Naive B cell (primary cell): ENCODE measurements at places on chromosomes 3 and 15. TPM values are rescaled to one million over a fixed set of nuclear protein-coding genes. Genes with fewer than 3 reads are reported as not detected.

The CLRN1 gene
- not detected for polyA plus RNA-seq

The SLC15A2 gene
- polyA plus RNA-seq = 2.7 TPM

The APOD gene
- polyA plus RNA-seq = 2.1 TPM

The GOLGA8F gene
- polyA plus RNA-seq = not detected

The CNTN4 gene
- not detected for polyA plus RNA-seq

The GRK7 gene
- polyA plus RNA-seq = not detected

The HCN4 gene
- polyA plus RNA-seq = not detected

The CCR8 gene
- polyA plus RNA-seq = not detected

- peak; percentile 75 for DNase-seq
- no peaks in the 10 kb centered on the region for H3K36me3 ChIP-seq
- peaks cover 75% of the 10 kb centered on the region for H3K4me1 ChIP-seq
Observed at GRCh38 chr3:16897254-16897926, 12.6 kb downstream of the PLCL2 start.

DNA sequence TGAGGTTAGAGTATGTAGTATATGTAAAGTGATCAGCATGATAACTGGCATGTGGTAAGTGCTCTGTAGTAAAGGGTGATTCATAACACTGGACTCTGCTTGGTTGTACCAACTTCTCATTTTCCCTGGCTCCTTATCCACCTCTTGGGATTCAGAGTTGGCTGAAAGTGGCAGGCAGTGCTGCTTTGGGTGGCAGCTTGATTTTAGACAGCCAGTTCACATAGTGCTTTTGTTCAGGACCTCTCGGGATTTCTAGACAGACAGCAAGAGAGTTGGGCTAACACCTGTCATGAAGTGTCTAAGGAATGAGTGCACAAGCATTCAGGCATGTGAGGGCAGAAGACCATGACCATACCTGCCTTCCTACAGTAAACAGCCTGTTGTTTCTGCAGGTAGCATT lies 69.0 kb downstream of the RBM6 start:
- no peak overlapping the region for H3K27ac ChIP-seq
- H3K36me3 ChIP-seq = no peaks in the 10 kb centered on the region
- no peak overlapping the region for H3K4me3 ChIP-seq
- H3K4me1 ChIP-seq = peaks cover 4% of the 10 kb centered on the region

- no peak overlapping the region for H3K4me3 ChIP-seq
- H3K27me3 ChIP-seq = peaks cover 99% of the 10 kb centered on the region
- H3K36me3 ChIP-seq = peaks cover 50% of the 10 kb centered on the region
- DNase-seq = no peak
Observed at GRCh38 chr3:13706886-13707285, 158.0 kb downstream of the FBLN2 start.

- H3K36me3 ChIP-seq = no peaks in the 10 kb centered on the region
- H3K4me1 ChIP-seq = peaks cover 8% of the 10 kb centered on the region
- H3K27ac ChIP-seq = no peak overlapping the region
- no peak overlapping the region for H3K4me3 ChIP-seq
- DNase-seq = no peak
Observed at GRCh38 chr15:77747175-77748077, 114.7 kb upstream of the LINGO1 start.

DNA sequence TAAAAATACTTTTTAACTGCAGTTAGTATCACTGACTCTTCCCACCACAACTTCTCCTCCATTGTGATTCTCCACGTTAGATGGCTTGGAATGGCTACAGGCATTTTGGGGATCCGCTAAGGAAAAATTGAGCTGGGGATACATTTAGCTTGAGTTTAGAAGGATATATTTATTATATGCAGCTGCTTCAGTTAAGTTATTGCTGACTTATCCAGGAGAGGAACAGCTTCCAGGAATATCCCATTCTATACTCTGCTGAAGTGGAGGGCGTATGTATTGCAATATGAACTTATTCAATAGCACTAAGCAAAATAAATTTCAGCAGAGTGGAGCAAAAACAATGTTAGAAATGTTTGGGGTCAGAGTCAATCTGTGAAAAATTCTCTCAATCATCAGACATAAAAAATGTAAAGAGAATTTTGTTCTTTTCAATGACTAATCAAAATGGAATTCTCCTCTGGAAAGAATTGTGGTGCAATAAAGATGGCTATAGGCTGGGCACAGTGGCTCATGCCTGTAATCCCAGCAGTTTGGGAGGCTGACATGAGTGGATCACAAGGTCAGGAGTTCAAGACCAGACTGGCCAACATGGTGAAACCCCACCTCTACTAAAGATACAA lies 84.7 kb downstream of the NCEH1 start:
- no peaks in the 10 kb centered on the region for H3K27me3 ChIP-seq
- H3K4me1 ChIP-seq = no peaks in the 10 kb centered on the region
- H3K4me3 ChIP-seq = no peak overlapping the region
- no peak for DNase-seq

DNA sequence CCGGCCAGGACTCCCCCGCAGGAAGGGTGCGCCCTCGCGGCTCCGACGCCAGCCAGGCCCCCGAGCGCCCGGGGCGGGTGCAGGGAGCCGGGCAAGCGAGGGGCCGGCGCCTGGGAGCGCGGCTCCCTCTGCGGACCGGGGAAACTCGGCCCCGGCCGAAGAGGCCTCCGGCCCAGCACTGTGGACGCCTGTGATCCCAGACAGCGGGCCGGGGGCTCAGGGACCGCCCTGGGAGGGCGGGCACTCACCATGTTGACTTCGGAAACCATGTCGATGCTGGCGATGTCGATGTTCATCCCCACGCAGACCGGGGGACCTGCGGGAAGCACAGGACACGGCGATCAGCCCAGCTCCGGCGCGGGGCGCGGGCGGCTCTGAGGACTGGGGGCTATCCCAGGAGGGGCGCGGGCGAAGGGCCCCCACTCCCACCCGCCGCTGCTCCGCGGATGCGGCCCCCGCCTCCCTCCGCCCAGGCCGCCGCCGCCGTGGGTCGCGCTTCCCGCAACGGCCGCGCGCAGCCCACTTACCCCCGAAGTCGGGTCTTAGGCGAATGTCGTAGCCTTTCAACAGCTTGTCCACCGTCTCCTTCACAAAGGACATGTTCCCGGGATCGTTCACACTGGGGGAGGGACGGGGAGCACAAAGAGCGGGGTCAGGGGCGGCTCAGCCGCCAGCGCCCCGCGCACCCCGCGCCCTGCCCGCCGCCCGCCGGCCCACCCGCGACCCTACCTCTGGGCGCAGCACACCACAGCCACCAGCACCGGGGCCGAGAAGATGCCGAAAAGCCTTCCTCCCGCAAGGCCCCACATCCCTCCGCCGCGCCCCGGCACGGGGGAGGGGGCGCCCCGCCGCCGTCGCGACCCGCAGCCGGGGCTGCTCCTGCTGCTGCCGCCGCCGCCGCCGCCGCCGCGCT lies at the start of gene GABRB3:
GABRB3 (minus strand) TSS at position 913 of the 913 bp plus-strand sequence.
- H3K27ac ChIP-seq = no peak within 1 kb of the TSS
- H3K4me3 ChIP-seq = no peak within 1 kb of the TSS
- H3K27me3 ChIP-seq = peaks cover 42% of the 10 kb centered on the region
- DNase-seq = no peak
- peaks cover 7% of the 10 kb centered on the region for H3K36me3 ChIP-seq

DNA sequence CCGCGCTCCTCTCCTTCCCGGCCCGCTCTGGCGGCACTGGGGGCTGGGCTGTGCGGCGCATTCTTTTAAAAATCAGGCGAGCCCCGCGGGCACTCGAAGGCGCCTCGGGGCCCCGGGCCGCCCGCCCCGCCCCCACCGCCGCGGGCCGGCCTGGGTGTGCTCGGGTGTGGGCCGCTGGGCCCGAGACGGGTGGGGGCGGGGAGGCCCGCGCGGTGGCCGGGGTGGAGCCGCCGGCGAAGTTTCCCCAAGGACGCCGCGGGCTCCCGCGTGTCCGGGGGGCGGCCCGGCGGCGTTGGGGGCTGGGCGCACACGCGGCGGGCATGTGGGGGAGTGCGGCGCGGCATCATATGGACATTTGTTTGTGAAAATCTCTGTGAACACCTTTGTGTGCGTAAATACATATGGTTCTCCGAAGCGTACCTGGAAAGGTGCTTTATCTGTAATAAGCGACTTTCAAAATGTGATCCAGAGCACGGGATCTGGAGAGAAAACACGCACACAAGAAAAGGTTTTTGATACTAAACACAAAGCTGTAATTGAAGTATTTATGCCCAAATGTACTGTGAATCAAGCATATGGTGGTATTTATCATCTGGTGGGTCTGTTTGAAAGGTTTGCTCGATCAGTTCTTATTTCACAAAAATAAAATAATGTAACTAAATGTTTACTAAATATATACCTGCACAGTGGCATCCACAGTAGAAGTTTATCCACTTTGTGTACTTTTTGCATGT lies 612 bp upstream of the TBL1XR1 start:
- no peak for DNase-seq
- H3K36me3 ChIP-seq = no peaks in the 10 kb centered on the region
- peaks cover 52% of the 10 kb centered on the region for H3K4me1 ChIP-seq

DNA sequence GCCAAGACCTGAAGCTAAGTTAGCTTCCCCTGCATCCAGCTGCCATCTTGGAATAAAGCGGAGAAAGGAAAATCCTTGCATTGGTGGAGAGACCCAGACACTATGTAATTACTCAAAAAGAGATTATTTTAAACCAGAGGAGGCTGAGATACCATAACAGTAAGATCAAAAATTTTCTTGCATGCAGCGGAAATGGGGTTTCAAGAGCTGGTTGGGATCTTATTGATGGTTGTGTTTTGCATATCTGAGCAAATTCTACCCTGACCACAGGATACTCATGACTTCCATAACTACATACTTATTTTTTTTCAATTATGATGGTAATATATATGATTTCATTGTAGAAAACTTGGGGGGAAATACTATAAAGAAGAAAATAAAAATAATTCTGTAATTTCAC lies 17.5 kb downstream of the TMEM158 start:
- H3K27me3 ChIP-seq = peaks cover 38% of the 10 kb centered on the region
- H3K4me1 ChIP-seq = peaks cover 5% of the 10 kb centered on the region
- no peak overlapping the region for H3K27ac ChIP-seq
- H3K36me3 ChIP-seq = no peaks in the 10 kb centered on the region
- DNase-seq = no peak

- peaks cover 28% of the 10 kb centered on the region for H3K4me1 ChIP-seq
- H3K27me3 ChIP-seq = no peaks in the 10 kb centered on the region
- H3K27ac ChIP-seq = no peak overlapping the region
- no peak overlapping the region for H3K4me3 ChIP-seq
Observed at GRCh38 chr3:39183211-39184080, 8.9 kb downstream of the XIRP1 start.

- H3K27ac ChIP-seq = no peak overlapping the region
- peaks cover 8% of the 10 kb centered on the region for H3K4me1 ChIP-seq
- no peak for DNase-seq
- no peaks in the 10 kb centered on the region for H3K36me3 ChIP-seq
- H3K27me3 ChIP-seq = no peaks in the 10 kb centered on the region
Observed at GRCh38 chr3:30508339-30508738, 98.1 kb upstream of the TGFBR2 start.

- no peak overlapping the region for H3K4me3 ChIP-seq
Observed at GRCh38 chr3:74423867-74424266, 190.6 kb downstream of the CNTN3 start.

DNA sequence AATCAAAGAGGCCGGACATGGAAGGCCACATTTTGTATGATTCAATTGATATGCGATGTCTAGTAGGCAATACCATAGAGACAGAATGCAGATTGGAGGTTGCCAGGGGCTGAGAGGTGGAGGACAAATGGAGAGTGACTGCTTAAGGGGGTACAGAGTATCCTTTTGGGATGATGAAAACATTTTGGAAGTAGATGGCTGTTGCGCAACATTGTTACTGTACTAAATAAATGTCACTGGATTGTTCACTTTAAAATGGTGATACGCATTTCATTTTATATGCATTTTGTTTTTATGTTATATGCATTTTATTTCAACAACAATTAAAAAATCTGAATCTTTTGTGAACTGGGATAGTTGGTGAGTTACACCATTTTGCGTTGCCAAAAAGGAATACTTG lies 99.7 kb upstream of the AGBL1 start:
- H3K36me3 ChIP-seq = no peaks in the 10 kb centered on the region
- H3K4me3 ChIP-seq = no peak overlapping the region
- no peak overlapping the region for H3K27ac ChIP-seq
- no peaks in the 10 kb centered on the region for H3K4me1 ChIP-seq
- peaks cover 20% of the 10 kb centered on the region for H3K27me3 ChIP-seq
- DNase-seq = no peak

DNA sequence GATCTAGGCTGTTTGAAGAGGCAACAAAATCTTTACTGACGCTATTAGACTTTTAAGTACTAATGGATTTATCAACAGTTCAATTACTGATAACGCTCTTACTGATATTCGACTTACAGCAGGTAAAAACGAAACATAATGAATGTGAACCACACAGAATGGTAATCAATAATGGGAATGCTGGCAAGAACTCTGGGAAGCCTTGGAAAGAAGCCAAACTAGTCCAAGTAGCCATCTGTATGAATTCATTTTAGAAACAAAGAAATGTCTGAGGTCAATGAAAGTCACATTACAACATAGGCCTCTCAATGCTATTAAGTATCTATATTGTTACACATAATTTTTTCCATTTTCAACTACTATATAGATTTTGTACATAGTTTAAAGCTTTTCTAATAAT lies 130.0 kb downstream of the DMXL2 start:
- no peaks in the 10 kb centered on the region for H3K4me1 ChIP-seq
- H3K36me3 ChIP-seq = no peaks in the 10 kb centered on the region
- DNase-seq = no peak
- H3K4me3 ChIP-seq = no peak overlapping the region

- H3K36me3 ChIP-seq = peaks cover 3% of the 10 kb centered on the region
- H3K27ac ChIP-seq = no peak overlapping the region
- H3K4me3 ChIP-seq = no peak overlapping the region
- no peaks in the 10 kb centered on the region for H3K4me1 ChIP-seq
Observed at GRCh38 chr15:38102972-38103371, 149.7 kb upstream of the SPRED1 start.

DNA sequence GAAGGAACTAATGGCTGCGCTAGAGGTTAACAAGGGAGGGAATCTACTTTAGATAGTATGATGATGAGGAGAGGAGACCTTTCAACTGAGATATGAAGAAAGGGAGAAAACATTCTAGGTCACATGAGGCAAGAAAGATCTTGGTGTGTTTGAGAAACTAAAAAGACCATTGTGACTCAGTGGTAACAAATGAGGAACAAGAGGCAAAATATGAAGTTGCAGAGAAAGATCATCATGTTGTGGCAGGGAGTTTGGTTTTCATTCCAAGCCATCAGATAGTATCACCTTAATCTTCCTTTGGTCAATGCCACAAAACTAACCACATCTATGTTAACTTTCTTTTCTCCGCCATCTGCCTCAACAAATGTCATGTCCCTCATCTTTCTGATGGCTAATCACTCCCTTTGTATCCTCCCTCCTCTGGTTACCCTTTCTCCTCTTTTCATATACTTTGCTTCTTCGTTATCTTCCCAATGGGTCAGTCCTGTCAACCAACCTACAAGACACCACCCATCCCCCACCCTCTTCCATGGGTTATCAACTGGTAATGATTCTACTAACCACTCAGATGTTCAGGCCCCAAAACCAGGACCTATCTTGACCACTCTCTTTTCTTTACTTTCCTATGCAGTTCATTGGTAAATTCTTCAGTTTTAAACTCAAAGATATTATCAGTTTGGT lies 2.4 kb upstream of the PDCD6IP start:
- no peak for DNase-seq
- no peaks in the 10 kb centered on the region for H3K36me3 ChIP-seq
- H3K27me3 ChIP-seq = no peaks in the 10 kb centered on the region
- H3K27ac ChIP-seq = no peak overlapping the region
